ENCODE measurements at places on chromosomes 2 and 18.
A peak's percentile ranks its signal among the peaks of the same experiment; 100 is the strongest.

DNA sequence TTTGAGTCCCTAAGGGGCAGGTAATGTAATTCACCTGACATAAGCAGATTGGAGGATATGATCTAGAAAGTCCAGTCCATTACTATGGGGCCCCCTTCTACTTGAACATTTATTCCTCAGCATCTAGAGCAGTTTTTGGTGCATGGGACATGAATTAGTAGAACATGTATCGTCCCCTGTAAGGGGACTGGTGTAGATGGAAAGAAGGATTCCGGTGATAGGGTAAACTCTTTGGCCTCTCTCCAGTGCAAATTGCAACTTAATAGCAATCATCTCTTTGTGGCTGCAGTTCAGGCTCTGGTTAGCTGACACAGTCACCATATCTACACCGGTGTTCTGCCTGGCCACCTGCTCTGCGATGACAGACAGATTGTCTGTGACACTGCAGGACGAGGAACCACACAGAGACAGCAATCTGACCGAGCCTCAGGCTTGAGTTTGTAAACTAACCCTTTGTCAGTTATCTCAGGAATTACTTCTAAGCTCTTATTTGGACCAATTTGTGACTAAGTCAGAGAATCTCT is 6.4 kb upstream of the SLC8A1 start:
- no peak for DNase-seq

- no peak for DNase-seq
These were observed 11.1 kb downstream of the DHRS9 start for GRCh38 chr2:169080250-169081069.

GRCh38 chr2:148702475-148702874 is 57.9 kb downstream of the EPC2 start:
- no peak for DNase-seq

DNA sequence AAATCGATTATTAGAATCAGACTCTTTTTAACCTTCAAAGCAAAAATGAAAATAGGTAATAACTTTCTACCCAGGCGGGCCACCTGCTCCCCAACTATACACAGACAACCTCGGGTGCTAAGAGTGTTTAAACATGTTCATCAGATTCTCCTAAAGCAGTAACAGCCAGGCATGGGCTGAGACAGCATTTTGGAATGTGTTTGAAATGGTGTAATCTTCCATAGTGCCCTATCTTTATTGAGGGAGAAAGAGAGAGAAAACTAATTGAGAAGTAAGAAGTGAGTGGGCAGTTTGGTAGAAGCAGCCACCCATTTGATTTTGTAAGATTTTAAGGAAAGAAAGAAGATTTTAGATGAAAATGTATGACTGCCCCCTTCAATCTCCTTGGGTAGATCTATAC is 196.1 kb upstream of the CTAGE1 start:
- DNase-seq = no peak

- no peak for DNase-seq
These were observed 1.2 kb upstream of the ARHGAP28 start for GRCh38 chr18:6728331-6728730.

- DNase-seq = no peak
These were observed 94.9 kb downstream of the SLC4A3 start for GRCh38 chr2:219722276-219722879.

DNA sequence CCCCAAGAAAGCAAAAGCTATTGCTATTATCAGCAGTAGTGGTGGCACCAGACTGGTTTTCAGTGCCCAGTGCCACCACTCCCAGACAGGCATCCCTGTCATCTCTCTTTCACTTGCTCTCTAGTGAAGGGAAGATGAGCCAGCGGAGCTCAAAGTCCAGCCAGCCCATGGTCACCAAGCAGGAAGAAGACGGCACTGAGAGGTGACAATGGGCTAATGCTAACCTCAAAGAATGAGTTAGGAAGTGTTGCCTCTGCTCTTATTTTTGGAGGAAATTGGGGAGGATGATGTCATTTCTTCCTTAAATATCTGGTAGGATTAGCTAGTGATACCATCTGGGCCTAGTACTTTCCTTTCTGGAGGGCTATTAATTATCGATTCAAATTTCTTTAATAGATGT is 1.7 kb downstream of the SP140 start:
- DNase-seq = peak; percentile 4

- no peak for DNase-seq
These were observed 10.0 kb downstream of the ZAP70 start for GRCh38 chr2:97723156-97724072.

DNA sequence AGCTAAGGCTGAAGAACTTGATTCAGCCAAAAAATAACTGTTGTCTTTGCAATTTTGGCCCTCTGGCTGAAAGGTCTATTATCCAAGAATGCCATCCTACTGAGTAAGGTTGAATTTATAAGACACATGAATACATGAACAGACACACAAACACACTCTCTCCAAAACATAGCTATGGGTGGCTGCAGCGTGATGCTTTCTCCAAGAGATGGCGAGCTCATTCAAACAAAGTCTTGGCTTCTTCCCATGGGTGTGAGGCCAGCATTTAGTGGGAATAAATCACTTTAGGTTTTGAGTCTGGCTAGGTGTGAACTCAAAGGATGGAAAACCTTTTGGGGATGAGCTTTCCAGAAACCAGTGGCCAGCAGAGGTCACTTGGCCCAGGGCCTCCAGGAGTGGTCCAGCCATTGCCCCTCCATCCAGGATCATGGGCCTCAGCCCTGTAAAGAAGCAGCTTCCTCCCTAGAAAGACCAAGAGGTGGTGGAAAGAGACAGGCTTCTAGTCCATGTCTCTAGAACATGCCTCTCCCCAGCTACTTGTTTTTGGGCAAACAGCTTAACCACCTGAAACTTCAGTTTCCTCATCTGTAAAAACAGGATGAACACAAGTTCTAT is 11.0 kb upstream of the OSR1 start:
- no peak for DNase-seq

DNA sequence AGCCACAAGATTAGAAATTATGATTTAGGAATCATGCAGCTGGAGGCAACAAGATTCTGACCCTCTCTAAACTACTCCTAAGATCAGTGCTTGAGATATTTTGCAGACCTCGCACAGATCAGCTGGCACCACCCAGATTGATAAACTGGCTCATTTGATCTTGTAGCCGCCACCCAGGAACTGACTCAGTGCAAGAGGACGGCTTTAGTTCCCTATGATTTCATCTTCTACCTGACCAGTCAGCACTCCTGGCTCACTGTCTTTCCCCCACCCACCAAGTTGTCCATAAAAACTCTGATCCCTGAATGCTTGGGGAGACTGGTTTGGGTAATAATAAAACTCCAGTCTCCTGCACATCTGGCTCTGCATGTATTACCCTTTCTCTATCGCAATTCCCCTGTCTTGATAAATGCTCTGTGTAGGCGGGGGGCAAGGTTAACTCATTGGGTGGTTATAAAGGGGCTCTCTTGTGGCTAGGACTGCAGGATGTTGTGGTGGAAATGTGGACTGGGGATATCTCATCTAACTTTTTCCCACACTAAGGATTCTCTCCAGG is 96.1 kb downstream of the ARL6IP6 start:
- no peak for DNase-seq

GRCh38 chr2:8248623-8248957 is 433.3 kb upstream of the ID2 start:
- no peak for DNase-seq

GRCh38 chr18:77022556-77022955 is 110.0 kb downstream of the MBP start:
- no peak for DNase-seq

DNA sequence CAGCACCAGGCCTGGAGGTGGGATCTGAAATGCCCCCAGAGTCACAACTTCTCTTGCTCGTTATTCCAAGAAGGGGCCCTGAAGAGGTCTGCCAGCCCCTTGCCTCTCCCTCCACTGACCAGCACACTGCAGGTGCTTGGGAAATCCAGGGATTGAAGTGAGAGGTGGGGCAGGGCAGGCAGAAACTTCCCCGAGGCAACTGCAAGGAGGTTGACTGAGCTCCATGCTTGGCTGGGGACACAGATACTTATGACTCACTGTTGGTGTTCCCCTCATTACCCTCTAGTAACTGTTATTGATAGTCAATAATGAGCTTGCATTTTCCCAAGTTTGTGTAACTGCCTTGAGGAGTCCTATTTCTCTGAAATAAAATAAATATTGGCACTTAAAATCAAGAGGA is 47.5 kb downstream of the MARCO start:
- no peak for DNase-seq

- no peak for DNase-seq
These were observed 102.8 kb downstream of the ICOS start for GRCh38 chr2:204039298-204039838.

GRCh38 chr2:180012523-180012922 is 5.4 kb upstream of the CWC22 start:
- no peak for DNase-seq

DNA sequence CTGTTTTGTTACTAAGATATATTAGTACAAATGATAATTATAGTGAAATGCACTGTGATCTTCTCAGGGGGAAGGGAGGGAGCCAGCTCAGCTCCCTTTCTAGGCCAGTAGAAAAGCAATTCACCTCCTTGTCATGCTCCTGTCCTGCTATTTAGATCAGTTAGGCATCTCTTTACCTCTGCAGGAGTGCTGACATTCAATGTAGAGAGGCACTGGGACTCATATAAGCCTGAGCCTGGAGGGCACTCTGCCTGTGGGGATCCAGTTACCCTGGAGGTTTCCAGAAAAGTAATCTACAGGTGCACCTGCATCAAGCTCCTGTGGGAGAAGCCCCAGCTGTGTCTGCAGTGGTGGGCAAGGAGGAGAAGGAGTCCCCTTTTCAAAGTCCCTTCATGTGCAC is 277.0 kb downstream of the CPS1 start:
- DNase-seq = no peak

GRCh38 chr2:64466478-64467085 is 12.6 kb downstream of the LGALSL start:
- no peak for DNase-seq

GRCh38 chr2:215532844-215533243 is 97.0 kb upstream of the FN1 start:
- DNase-seq = no peak

- DNase-seq = no peak
These were observed 416.8 kb upstream of the HS6ST1 start for GRCh38 chr2:128735296-128735960.

- no peak for DNase-seq
These were observed 88.8 kb upstream of the DNMT3A start for GRCh38 chr2:25430556-25430955.

GRCh38 chr2:217362286-217362685 is 502.4 kb upstream of the TNP1 start:
- DNase-seq = no peak

DNA sequence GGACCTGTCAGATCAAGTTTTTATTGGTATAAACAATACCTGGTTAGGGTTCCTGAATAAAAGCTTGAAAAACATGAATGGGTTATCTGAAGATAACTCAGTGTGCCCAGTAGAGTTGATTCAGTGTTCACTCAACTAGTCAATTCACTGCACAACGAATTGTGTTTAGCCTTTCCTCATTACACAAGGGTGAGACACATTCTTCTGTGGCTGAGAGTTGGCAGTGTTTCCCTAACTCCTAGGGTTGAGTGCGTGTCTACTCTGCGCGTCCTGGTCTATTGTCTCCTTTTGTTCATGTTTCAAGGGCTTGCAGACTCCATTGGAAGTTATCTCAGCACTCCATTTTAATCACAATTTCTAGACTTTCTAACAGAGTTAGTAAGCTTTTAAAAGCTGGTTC is 32.8 kb upstream of the TMEM178A start:
- no peak for DNase-seq

- DNase-seq = no peak
These were observed 52.7 kb downstream of the TAF1B start for GRCh38 chr2:9895669-9896590.

DNA sequence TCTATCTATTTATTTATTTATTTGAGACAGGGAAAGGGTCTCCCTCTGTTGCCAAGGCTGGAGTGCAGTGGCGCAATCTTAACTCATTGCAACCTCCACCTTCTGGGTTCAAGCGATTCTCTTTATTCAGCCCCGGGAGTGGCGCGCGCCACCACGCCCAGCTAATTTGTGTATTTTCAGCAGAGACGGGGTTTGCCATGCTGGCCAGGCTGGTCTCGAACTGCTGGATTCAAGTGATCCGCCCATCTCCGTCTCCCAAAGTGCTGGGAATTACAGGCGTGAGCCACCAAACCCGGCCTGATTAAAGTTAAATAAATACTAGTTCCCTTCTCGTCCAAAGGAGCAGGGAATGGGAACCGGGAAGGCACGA is 4.2 kb upstream of the CTDSP1 start:
- DNase-seq = no peak

DNA sequence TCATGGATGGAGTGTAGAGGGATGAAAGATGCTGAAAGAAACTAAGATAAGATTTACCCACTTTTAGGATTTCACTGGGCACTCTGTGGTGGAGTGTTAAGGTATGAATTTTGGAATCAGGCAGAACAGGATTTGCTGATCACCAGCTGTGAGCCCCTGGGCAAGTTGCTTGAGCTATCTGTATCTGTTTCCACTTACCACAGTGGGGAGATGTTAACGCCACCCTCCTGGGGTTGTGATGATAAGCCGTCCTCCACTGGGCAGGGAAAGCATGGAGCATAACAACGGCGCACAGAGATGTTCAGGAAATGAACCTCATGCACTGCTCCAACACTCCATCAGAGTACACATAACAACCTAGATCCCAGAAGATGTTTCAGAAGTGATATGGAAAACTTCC is 160.6 kb downstream of the MTCL1 start:
- no peak for DNase-seq

DNA sequence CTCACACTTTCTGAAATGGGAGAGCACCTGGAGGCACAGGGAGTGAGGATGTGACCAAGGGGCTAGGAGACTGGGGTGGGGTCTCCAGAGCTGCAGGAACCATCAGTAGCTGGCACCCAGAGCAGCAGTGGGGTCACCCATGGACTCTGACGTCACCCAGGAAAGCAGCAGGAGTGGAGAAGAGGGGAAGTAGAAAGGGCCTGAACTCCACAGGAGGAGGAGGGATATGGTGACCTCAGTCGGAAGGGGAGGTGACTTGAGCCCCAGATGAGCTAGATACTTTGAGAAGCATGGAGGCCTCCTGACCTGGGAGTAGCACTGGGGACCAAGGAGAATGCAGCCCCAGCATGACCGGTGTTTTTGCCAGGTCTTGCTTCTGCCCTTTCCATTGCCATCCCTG is 8.8 kb downstream of the NMUR1 start:
- no peak for DNase-seq

GRCh38 chr2:63049970-63050333 is 678 bp upstream of the OTX1 start:
- no peak for DNase-seq
